ENCODE measurements at places on chromosomes 6 and 20.

GRCh38 chr6:107304421-107305025 is 154.8 kb downstream of the PDSS2 start:
- DNase-seq, result peak; percentile 51
- H3K4me1 ChIP-seq, result peaks cover 13% of the 10 kb centered on the region
- no peaks in the 10 kb centered on the region for H3K36me3 ChIP-seq
- H3K4me3 ChIP-seq, result no peak overlapping the region

- H3K27ac ChIP-seq, result no peak overlapping the region
- H3K36me3 ChIP-seq, result no peaks in the 10 kb centered on the region
- H3K4me1 ChIP-seq, result no peaks in the 10 kb centered on the region
- H3K27me3 ChIP-seq, result no peaks in the 10 kb centered on the region
- H3K4me3 ChIP-seq, result no peak overlapping the region
These were observed 267.9 kb upstream of the CITED2 start for GRCh38 chr6:139642346-139642745.

DNA sequence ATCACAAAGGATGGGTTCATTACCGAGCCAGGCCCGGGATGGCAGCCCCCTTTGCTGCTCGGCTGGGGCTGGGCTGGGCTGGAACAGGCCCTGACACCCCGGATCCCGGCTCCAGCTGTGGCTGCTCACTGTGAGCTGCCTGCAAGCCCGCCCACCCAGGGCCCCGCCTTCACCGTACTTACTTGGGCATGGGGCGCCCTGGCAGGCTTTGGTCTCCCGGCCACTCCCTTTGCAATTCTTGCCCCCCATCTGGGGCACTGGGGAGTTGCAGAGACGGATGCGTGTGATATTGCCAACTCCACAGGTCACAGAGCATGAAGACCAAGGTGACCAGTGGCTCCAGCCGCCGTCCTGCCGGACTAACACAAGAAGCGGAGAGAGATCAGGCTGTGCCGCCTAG is 16.7 kb downstream of the THBS2 start:
- no peak overlapping the region for H3K27ac ChIP-seq
- no peaks in the 10 kb centered on the region for H3K36me3 ChIP-seq
- no peaks in the 10 kb centered on the region for H3K27me3 ChIP-seq
- no peaks in the 10 kb centered on the region for H3K4me1 ChIP-seq
- H3K4me3 ChIP-seq, result no peak overlapping the region

- DNase-seq, result no peak
- peaks cover 11% of the 10 kb centered on the region for H3K4me1 ChIP-seq
These were observed 65.7 kb downstream of the PYGB start for GRCh38 chr20:25313593-25313992.

DNA sequence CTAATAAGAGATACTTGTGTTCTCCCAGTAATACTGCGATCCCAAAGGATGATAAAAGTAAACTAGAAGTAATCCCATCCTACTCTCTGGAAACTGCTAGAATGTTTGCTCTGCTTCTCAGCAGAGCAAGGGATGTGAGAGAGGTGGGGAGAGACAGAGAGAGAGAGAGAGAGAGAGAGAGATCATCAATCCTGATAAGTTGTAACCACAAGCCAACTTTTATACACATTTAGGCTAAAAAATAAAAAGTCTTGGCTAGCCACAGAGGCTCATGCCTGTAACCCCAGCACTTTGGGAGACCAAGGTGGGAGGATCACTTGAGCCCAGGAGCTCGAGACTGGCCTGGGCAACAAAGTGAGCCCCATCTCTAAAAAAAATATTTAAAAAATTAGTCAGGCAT is 16.0 kb upstream of the TRIM38 start:
- no peak overlapping the region for H3K4me3 ChIP-seq
- H3K27ac ChIP-seq, result no peak overlapping the region
- H3K4me1 ChIP-seq, result no peaks in the 10 kb centered on the region
- DNase-seq, result no peak
- no peaks in the 10 kb centered on the region for H3K36me3 ChIP-seq

- no peaks in the 10 kb centered on the region for H3K4me1 ChIP-seq
- no peak for DNase-seq
- H3K27me3 ChIP-seq, result no peaks in the 10 kb centered on the region
- H3K36me3 ChIP-seq, result peaks cover 100% of the 10 kb centered on the region
- H3K4me3 ChIP-seq, result no peak overlapping the region
These were observed 23.8 kb downstream of the ADRM1 start for GRCh38 chr20:62326559-62326958.

GRCh38 chr6:43803055-43803782 is 33.2 kb downstream of the VEGFA start:
- no peak for DNase-seq
- H3K4me1 ChIP-seq, result peaks cover 93% of the 10 kb centered on the region
- no peak overlapping the region for H3K4me3 ChIP-seq
- H3K27me3 ChIP-seq, result no peaks in the 10 kb centered on the region

GRCh38 chr6:136307351-136307750 is 17.7 kb upstream of the BCLAF1 start:
- no peak for DNase-seq
- H3K4me1 ChIP-seq, result no peaks in the 10 kb centered on the region
- H3K27ac ChIP-seq, result no peak overlapping the region
- H3K4me3 ChIP-seq, result no peak overlapping the region
- no peaks in the 10 kb centered on the region for H3K27me3 ChIP-seq
- no peaks in the 10 kb centered on the region for H3K36me3 ChIP-seq

- H3K4me1 ChIP-seq, result peaks cover 19% of the 10 kb centered on the region
- H3K27ac ChIP-seq, result no peak overlapping the region
- H3K36me3 ChIP-seq, result no peaks in the 10 kb centered on the region
These were observed 193.5 kb upstream of the CNR1 start for GRCh38 chr6:88359530-88360202.

All from Calu3 (cell line).